ENCODE measurements at places on chromosomes 11 and 22.

GRCh38 chr11:77217156-77217555 is 84.3 kb downstream of the GDPD4 start:
- DNase-seq, result no peak

DNA sequence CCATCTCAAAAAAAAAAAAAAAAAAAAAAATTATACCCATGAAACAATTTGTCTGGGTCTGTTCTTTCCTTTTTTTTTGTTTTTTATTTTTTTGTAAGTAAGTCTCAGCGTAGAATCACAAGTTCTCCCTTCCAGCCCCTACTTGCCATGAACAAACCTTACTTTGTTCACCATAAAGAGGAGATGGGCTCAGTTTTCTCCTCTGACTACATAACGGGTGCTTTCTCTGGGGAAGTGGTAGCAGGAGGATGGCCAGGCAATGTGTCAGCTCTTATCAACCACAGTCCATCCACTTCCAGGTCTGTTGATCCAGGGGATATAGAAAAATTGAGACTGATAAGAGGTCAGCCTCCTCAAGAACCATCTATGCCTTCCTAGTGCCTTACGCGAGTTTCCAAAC is 11.0 kb downstream of the ASCC2 start:
- DNase-seq, result no peak

DNA sequence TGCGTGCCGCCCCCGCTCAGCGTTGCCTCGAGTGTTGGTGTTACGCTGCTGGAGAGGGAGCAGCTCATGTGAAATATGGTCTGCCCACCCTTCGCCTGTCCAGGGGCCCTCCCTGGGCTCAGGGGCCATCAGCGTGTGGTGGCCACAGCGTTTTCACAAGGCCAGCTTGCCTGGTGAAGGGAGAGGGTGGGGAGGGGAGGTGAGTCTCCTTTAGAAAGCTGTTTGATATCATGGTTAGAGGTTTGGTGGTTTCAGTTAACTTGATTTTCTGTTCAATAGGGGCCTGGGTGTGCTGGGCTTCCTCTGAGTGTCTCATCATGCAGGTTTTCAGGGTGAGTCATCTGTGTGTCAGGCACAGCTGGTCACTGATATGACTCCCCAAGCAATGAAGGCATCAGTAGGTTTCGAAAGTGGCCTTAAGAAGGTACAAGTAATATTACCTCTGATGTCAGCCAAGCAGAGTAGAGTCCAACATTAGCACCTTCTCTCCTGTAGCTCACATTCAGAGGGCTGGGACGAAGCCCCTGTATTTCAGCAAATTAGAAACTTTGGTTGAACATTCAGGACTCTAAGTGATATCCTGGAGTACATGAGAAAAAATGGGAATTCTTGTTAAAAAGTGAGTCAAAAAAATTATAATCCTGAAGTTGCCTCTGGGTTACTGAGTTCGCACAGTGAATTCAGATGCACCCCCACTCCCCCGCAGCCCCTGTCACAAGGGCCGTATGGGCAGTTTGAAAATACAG is 172.5 kb downstream of the TBC1D22A start:
- DNase-seq, result peak; percentile 33

DNA sequence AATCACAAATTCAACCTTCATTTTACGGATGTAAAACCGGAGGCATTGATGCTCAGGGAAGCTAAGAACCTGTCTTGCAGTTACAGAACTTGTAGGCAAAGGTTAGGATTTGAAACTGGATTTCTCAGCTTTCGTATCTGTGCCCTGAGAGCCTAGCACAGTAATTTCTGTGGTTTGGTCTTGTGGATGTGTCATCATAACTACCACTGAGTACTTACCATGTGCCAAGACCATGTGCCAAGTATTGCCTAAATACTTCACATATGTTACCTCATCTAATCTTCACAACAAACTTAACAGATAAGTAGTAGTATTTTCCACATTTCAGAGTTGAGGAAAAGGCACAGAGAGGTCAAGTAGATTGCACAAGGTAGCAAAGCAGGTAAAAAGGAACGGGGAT is 140.7 kb downstream of the NXPE2 start:
- no peak for DNase-seq

DNA sequence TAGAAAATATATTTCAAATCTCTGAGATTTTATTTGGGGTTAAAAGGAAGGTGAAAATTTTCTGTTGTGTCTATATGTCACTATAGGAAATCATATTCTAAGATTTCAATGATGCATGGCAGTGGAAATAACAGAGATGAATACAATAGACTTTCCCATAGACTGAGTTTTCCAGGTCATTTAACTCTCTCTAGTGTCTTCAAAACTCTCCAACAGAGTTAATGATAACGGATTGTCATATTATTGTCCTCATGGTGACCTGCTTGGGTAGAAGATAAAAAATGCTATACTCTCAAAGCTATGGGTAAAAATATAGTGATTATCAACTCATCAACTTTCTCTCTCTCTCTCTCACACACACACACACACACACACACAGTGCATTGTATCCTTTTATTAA is 312.9 kb downstream of the CNTN5 start:
- no peak for DNase-seq

- no peak for DNase-seq
These were observed 23.4 kb downstream of the SHANK2 start for GRCh38 chr11:71228961-71229360.

GRCh38 chr11:1560649-1561251 is 11.3 kb downstream of the DUSP8 start:
- no peak for DNase-seq
